ENCODE measurements at places on chromosomes 2 and 18. TPM values are rescaled to one million over a fixed set of nuclear protein-coding genes. Genes with fewer than 3 reads are reported as not detected.

ERICH2 gene
- 2.4 TPM for total RNA-seq

CYP27A1 gene
- total RNA-seq = 8.6 TPM

LIMS4 gene
- 3.8 TPM for total RNA-seq

TEX261 gene
- total RNA-seq = 43.2 TPM

B3GNT7 gene
- total RNA-seq = 34.5 TPM

TM4SF20 gene
- not detected for total RNA-seq

UGT1A3 gene
- total RNA-seq = not detected

TNFAIP6 gene
- 0.55 TPM for total RNA-seq

RAX gene
- total RNA-seq = not detected

COL5A2 gene
- total RNA-seq = 1.9 TPM
